ENCODE measurements at places on chromosomes 12 and 14. TPM values are rescaled to one million over a fixed set of nuclear protein-coding genes. Genes with fewer than 3 reads are reported as not detected.

DNA sequence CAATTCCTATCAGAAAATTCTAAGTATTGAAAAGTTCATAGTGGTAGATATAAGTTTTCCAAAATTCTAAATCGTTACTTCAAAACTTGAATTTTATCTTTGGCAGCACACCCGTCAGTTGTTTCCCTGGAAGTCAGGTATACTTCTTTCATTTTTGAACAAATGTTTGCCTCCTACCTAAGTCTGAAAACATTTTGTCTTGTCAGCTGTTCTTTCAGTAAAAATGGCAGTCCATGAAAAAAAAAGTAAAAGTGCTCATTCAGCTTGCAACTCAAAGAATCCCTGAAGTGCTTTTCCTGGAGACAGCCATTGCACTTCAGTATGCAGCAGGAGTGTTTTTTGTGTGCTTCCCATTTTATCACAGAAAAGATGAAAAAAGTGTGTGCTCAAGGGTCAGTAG, 130.1 kb upstream of the NEDD1 start:
- ATAC-seq = no peak

GRCh38 chr12:124675881-124676713, 108.7 kb upstream of the NCOR2 start:
- no peak for ATAC-seq

GRCh38 chr12:88431246-88431645, 149.0 kb downstream of the KITLG start:
- no peak for ATAC-seq

GRCh38 chr14:57244106-57244505, 24.6 kb downstream of the EXOC5 start:
- ATAC-seq = no peak

- no peak for ATAC-seq
These were observed 207.0 kb downstream of the SLC41A2 start for GRCh38 chr12:104751120-104751519.

- ATAC-seq = no peak
These were observed 55.2 kb downstream of the SEL1L start for GRCh38 chr14:81478446-81478845.

DNA sequence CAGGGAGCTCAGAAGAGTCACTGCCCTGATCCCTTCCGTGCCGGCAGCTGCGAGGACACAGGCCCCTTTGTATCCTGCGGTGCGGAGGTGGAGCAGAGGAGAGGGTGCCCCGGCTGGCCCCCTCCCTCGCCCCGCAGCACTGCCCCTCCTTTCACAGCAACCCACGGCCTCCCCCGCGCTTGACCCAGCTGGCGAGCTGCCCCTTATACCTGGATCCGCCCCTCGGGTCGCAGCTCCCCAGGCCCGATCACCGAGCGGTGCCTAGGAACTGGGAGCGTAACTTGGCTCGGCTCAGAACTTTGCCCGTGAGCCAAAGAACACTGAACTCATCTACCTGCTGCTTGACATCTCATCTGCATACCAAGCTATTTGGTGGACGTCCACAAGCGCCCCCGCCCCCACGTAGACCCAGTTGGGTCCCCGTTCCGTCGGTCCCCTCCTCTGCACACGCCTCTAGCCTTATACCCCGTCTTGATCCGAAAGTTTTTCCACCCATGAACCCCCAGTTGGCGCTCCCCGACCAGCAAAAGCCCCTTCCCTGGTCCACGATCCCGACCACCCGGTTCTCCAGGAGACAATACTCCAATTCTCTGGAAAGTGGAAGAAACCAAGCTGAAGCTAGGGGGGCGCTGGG, 697 bp upstream of the DNAJC14 start:
- ATAC-seq = peak; percentile 35

DNA sequence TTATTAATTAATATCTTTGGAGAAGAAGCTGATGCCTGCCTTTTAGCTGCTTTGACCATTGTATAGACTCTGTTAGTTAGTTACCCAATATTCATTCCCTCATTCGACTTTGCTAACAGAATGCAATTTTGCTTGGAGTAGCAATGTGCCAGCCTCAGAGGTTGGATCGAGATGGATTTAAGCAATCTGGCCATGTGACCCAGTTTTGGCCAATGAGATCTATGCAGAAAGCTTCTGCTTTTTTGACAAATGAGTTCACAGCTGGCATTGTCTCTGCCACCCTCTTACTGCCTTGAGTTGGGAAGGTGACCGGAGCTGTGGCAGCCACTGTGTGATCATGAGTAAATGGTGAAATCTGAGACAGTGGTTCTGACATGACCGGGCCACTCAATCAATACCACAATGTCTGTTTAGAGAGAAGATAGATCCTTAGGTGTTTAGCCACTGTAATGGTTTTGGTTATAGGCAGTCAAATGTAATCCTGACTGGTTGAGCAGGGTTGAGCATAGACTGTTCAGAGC, 74.9 kb upstream of the MED13L start:
- ATAC-seq = no peak

DNA sequence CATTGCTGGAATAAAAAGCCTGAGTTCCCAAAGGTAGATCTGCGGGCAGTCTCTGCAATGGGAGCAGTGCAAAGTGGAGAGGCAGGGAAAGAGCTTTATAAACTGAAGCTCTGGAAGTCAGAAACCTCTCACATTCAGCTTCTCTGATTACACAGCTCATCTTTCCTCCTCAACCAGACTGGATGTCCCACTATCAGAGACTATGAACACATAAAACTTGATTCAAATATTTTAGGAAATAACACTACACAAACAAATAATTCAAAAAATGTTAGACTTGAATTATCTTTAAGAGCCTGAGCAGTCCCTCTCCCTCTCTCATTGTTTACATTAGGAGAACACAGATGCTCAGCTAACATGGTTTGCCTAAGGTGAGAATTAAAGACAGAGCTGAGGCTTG, 72.9 kb downstream of the DENND5B start:
- ATAC-seq = no peak

GRCh38 chr12:15196678-15197505, 24.3 kb downstream of the RERG start:
- no peak for ATAC-seq

- ATAC-seq = peak; percentile 77
These were observed 172.2 kb upstream of the ATP2B1 start for GRCh38 chr12:89880690-89881350.

DNA sequence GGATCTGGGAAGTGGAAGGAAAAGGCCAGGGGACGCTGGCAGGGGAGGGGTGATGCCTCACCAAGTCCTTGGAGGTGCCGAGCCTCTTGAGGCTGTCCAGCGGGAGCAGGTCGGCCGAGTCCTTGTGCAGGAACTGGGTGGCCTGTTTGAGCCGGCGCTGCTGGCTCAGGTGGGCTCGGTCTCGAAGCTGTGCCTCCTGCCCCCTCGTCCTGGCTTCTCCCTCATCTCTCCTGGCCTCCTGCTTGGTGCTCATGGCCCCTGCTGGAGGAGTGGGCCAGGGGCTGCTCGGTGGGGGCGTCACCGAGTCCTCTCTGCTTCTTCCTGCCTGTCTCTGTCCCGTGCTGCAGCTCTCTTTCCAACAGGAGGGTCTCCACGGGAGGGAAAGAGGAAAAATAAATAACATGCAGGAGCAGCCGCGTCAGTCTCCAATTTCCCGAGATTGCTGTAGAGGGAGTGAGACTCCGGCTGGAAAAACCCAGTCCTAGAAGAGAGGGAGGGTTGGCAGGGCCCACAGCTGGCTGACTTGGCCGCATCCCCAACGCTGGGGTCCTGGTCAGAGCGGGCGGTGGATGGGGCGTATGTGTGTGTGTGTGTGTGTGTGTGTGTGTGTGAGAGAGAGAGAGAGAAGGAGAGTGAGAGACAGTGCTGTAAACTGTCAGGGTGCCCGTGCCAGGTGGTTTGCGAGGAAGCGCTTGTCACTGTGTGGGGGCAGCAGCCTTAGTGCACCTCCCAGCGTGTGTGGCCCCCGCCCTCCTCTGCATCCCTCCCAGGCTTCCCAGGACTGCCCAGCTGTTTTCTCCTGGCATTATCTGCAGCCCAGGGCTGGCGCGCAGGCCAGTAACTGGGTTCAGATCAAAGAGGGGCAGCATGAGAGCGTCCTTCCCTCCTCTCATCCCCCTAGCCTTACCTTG, at the start of gene NRIP2:
Gene NRIP2 (minus strand): TSS at position 455 of the 911 bp plus-strand sequence. CDS start 52 bp downstream, at position 403.
- ATAC-seq = peak; percentile 7

DNA sequence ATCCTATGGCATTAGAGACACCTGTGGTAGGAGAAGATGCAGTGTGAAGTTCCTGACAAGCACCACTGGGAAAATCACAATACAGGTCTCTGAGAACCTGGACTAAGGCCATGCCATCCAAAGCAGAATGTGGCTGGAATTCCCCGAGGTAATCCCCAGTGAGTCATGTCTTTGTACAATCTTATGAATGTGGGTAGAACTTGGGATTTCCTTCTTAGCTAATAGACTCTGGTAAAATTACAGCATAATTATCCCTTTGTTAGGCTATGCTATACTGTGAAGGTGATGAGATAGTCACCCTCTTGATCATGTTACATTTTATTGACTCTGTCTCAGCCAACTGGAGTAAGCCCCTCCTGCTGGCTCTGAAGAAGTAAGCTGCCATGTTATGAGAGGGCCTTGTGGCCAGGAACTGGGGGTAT, 224.3 kb upstream of the DCN start:
- peak; percentile 97 for ATAC-seq

- no peak for ATAC-seq
These were observed 843.4 kb downstream of the SLC6A15 start for GRCh38 chr12:84069198-84069597.

DNA sequence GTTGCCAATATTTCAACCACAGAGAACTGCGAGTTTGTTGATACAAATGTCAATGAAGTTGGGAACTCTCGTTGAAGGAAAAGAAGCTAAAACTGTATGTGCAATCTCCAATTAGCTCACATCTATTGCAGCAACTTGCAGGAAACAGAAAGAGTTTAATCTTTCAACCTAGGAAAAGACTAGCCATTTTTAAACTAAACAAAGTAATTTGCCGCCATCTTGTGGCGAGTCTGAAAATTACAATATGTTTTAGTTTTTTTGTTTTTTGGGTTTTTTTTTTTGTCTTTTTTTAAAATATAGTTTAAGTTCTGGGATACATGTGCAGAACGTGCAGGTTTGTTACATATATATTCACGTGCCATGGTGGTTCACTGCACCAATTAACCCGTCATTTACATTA, 131.2 kb upstream of the FOXG1 start:
- ATAC-seq = peak; percentile 20

GRCh38 chr14:98270201-98270600, 1001.8 kb downstream of the BCL11B start:
- no peak for ATAC-seq

Gene RHOF
- total RNA-seq = 5.9 TPM

Gene FOXM1
- total RNA-seq = 31.2 TPM

Gene A2M
- 86.9 TPM for total RNA-seq

Gene MYBPC1
- total RNA-seq = 0.40 TPM

Gene TC2N
- total RNA-seq = 52.5 TPM

Gene KITLG
- total RNA-seq = 12.7 TPM

Gene STXBP6
- total RNA-seq = 0.56 TPM

Gene ASCL1
- not detected for total RNA-seq

Gene PRDM4
- 23.2 TPM for total RNA-seq

Gene SETD3
- total RNA-seq = 29.9 TPM

Gene HCAR2
- 29.7 TPM for total RNA-seq

Gene SLC7A8
- 51.1 TPM for total RNA-seq

Gene TMPRSS12
- not detected for total RNA-seq

Gene CCDC38
- total RNA-seq = not detected

Gene FLRT2
- 2.1 TPM for total RNA-seq

Gene MYRFL
- total RNA-seq = not detected

Measured in esophagus mucosa (tissue), 1 donor.